Activated CD4-positive, alpha-beta T cell treated with anti-CD3 and anti-CD28 coated beads for 24 hours (primary cell): ENCODE measurements at places on chromosomes 12 and 14.

- DNase-seq, result no peak
These were observed 11.5 kb downstream of the MYO1H start for GRCh38 chr12:109359131-109359690.

DNA sequence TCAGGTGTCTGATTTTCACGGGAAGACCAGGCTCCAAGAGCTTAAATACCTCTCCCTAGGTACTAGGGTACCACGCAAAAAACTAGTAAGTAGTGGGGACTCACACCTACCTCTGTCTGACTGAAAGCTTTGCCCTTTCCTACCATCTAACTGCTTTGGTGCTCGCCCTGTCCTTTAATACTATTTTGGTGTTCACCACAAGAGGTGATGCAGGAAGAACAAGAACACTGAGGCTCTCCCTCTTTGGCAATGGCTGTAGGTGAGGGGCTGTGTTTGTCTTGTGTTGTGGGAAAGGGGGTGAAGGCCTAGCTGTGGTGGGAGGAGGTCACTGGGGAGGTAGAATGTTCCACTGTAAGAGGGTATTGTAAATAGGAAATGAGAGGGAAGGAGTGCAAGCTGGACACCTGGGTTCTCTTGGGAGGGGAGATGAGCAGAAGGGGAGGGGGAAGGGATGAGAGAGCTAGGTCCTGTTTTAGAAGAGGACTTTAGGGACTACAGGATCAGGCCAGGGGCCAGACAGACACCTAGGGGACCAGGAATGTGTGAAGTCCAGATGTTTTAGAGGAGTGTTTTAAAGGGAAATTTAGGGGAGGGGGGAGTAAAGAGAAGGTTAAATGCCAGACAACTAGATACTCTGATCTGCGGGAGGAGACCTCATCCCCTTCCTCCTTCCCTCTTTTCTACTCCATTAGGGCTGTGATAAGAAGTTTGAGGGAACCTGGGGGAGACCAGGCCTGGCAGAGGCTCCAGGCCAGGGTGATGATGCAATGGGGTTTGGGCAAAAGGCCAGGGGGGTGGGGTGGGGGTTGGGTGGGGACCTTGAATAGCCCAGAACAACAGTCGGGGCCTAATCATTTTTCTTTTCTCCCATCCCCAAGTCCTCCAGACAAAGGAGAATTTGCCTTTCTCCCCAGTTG lies 2.1 kb downstream of the ITGA5 start:
- no peak for DNase-seq

- no peak for DNase-seq
These were observed 7.1 kb downstream of the ERG28 start for GRCh38 chr14:75653563-75653962.

DNA sequence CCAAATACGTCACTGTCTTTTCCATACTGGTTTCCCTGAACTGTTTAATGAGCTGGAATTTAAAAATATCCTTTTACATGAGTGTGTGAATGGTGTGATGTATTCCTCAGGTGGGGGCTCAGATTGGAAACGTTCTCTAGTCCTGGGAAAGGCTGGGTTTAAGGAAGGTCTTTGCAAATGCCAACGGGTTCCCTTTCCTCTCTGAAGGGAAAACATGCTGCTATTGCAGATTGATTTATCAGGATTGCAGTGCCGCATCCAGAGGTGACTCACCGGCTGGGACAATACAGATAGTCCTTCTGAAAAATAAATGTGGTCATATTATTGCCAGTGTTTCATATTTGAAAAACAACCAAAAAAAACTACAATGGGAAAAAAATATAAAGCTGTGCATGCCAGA lies 193.1 kb upstream of the FLRT2 start:
- DNase-seq, result no peak

DNA sequence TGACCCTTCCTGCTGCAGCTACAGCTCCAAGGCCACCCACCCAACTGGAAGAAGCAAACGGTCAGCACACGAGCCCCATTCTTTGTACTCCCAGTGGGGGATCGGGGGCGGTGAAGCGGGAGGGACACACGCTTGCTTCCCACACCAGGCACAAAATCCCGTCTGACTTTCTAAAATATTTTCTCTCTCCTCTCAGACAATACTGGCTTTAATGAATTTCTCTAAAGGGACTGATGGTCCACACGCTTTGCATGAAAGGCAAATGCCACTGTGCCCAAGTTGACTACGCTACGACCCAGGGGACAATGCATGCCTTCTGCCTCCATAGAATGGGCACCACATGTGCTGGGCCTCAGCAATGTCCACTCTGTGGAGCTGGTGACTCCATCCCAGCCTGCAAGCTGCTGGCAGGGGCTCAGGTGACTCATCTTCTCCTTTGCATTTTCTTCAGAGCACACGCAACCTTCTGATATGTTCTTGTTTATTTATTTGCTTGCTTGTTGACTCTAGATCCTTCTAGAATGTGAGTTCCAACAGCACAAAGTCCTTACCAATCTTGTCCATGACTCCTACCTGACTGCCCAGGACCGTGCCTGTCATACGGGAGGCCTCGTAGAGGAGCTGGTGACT lies 15.6 kb downstream of the SYNE3 start:
- DNase-seq, result no peak

DNA sequence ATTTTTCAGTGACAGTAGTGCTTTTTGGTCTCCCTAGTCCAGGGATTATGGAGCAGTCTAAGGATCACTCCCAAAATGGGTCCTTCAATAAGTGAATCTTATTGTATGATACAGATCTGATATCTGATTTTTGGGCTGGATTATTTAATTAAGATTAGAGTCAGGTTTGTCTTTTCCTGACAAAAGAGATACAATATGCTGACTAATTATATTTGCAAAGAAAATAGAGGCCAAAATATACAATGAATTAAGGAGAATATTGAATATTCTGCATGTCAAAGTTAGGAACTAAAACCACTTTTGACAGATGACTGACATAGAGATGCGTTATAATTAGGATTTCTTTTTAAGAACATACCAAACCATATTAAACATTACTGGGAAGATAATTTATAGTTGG lies 175.2 kb downstream of the FOXG1 start:
- no peak for DNase-seq

DNA sequence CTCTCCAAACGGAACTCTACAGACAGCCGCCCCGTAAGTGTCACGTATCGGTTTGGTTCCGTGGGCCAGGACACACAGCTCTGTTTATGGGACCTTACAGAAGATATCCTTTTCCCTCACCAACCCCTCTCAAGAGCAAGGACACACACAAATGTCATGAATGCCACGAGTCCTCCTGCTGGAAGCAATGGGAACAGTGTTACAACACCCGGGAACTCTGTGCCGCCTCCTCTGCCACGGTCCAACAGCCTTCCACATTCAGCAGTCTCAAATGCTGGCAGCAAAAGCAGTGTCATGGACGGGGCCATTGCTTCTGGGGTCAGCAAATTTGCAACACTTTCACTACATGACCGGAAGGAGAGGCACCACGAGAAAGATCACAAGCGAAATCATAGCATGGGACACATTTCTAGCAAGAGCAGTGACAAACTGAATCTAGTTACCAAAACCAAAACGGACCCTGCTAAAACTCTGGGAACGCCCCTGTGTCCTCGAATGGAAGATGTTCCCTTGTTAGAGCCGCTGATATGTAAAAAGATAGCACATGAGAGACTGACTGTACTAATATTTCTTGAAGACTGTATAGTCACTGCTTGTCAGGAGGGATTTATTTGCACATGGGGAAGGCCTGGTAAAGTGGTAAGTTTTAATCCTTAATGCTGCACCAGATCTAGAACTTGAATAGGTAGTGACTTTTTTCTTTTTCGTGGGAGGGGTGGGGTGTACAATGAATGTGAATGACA lies 69.7 kb downstream of the WDR20 start:
- DNase-seq, result no peak

DNA sequence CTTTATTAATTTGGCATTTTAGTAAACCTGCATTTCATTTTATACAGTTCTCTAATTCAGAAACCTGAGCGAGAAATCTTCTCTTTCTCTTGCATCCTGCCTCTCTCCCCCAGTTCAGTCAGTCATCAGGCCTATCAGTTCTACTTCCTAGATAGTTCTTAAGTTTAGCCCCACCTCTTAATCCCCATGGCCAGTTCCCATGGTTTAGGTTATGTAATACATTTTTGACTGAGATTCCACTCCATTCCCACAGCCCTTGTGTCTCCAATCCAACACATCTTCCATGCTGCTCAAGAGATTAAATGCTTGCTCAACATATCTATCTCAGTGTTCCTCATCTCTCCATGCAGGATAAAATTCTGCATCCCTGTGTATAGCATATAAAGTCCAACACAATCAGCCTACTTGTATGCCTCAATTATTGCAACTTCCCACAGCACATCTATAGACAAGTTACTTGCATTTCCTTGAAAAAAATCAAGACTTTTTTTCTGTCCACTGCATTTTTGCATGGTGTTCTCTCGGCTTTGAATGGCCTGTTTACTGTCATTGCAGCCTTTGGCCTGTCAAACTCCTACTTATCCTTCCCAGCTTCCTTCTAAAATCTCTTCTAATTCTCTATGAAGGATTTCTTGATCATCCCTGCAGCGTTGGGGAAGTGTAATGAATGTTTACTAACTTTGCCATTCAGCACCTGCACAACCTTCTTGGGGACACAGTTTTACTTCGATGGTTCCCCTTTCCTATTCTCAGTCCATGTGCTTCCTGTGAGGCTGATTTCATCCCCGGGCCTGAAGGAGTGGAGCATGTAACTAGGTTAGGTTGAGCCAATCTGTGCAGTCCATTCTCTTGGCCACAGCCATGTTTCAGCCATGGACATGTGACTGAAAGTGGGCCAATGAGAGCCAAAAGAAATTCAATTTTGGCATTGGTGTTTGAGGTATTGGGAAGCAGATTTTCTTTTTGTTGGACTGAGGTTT lies 80.8 kb downstream of the DACT1 start:
- no peak for DNase-seq

DNA sequence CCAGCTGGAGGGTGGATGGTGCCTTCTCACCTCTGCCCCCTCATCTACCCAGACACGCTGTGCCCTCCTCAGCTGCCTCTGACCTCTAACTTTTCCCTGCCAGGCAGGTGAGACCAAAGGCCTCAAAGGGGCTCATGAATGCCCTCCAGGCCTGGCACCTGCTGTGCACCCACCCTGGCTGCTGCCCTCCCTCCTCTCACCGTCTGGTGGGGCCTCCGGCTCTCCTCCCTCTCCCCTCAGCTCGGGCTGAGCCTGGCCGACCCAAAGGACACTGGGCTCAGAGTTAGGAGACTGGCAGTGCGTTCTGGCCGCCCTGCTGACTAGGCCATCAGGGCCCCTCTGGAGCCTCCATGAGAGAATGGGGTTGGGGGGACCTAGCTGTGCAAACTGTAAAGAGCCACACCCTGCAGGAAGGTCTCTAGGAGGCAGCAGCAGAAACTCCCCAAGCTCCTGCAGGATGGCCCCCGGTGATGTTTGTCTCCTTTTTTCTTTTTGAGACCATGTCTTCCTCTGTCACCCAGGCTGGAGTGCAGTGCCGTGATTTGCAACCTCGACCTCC lies 40.3 kb upstream of the PPP1R13B start:
- no peak for DNase-seq

- no peak for DNase-seq
These were observed 41.6 kb downstream of the LRRC74A start for GRCh38 chr14:76867516-76868453.

- no peak for DNase-seq
These were observed 8.6 kb upstream of the ASB2 start for GRCh38 chr14:93984987-93985410.

DNA sequence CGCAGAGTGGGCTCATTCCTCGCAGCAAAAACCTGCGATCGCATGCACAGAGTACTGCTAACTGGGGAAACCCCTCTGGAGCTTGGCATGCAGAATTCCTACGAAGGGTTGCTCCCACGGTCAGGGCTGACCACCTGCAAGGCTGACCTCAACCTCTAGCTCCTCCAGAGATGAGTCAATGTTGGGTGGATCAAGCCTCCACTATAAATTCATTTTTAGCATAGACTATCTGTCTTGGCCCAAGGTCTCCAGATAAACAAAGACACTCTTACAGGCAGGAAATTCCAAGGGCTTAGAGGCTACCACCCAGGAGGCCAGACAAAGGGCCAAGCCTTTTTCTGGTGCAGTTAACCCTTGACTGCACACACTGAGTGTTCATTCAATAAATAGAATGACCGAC lies 296.5 kb downstream of the TMEM132D start:
- no peak for DNase-seq

DNA sequence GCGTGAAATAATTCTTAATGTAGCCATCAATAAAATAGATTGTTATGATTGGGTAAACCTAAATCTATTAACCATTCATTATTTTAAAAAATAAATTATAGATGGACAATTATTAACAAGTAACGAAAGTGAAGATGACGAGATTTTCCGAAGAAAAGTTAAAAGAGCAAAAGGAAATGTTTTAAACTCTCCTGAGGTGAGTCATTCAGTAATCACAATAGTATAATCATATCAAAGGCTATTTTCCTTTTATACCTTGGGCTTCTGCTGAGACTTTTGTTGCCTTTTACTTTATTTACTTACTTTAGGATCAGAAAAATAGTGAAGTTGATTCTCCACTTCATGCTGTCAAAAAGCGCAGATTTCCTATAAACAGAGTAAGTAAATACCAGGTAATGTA lies 45.6 kb downstream of the FANCM start:
- no peak for DNase-seq

- DNase-seq, result no peak
These were observed 44.0 kb upstream of the CSRP2 start for GRCh38 chr12:76922866-76923265.

DNA sequence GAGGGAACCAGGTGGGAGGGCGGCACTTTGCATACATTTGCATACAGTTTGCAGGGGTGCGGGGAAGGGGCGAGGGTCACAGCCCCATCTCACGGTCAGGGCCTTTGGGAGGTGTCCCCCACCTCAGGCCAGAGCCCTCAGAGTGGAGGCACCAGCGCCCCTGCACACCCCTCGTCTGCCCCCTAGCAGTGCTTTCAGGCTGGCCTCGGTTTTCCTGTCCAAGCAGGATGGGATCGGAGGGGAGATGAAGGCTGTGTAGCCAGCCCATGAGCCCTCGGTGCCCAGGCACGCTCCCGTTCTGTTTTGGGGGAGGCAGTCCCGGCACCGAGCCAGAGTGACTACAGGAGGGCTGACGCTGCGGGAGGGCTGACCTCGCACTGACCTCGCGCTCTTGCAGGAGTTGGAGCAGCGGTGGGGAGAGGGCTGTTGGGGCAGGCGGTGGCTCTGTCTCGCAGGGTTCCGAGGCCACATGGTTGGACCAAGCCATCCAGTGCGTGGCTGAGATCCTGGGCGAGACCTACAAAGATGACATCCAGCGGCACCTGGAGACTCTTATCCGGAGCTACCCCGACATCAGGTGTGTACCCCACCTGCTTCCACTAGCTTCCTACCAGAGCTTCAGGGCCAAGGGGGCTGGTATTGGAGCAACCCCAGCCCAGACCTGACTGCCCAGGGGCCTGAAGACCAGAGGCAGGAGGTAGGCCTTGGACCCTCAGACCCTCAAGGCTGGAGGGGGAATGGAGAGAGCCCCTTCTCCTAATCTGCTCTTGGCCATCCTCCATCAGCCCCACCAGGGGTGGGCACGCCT lies 13.6 kb downstream of the EXOC3L4 start:
- DNase-seq, result no peak

GRCh38 chr12:53561590-53561953 lies 54.3 kb upstream of the NPFF start:
- DNase-seq, result no peak

- no peak for DNase-seq
These were observed 25.4 kb downstream of the SRRM4 start for GRCh38 chr12:119006746-119007145.
